ENCODE measurements at places on chromosomes 6 and 20. TPM values are rescaled to one million over a fixed set of nuclear protein-coding genes. Genes with fewer than 3 reads are reported as not detected.

GRCh38 chr20:60934724-60935123 lies 317.3 kb upstream of the CDH4 start:
- DNase-seq: no peak

DNA sequence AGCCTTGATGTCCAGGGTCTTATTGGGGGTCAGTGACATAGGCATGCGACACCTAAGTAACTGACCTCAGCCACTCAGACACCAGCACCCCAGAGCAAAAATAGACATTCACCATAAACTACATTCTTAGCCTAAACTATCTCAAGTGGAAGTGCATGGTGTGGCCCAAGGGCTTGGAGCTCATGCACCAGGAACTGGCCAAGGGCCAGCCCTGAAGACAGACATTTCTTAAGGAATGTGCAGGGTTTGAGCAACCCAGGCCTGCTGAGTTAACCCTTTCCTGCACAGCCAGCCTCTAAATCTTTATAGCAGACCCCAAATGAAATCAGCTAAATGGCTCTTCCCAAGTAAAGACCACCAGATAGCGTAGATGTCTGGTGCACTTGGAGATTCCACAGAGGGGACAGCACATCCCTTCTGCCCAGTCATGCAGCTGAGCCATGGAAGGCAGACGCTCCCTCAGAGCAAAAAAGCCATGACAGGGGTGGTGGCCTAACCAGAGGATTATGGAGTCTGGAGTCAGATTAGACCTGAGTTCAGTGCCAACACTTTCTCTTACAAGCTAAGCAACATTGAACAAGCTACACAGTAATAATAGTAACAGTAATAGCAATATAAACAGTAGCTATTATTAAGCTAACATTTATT lies 222.6 kb downstream of the ZMYND8 start:
- DNase-seq: no peak

Gene RFX6
- not detected for total RNA-seq

DNA sequence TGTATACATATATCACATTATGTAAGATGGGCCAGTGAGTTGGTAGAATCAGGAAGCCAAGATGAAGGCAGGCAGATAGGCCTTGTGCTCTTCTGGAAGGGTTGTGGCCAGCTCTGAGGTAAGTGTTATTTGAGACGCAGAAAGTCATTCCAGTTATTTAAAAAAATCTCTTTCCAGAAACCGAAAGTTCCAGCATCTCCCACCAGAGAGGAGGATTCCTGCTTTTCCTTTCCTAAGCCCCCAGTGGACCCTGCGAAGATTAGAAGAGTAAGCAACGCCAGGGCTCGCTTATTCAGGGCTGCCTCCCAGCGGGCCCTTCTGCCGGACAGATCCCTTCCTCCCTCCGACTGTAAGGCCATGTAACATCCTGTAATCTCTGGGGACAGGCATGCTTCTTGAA lies 20.4 kb downstream of the ARMC2 start:
- no peak for DNase-seq

DNA sequence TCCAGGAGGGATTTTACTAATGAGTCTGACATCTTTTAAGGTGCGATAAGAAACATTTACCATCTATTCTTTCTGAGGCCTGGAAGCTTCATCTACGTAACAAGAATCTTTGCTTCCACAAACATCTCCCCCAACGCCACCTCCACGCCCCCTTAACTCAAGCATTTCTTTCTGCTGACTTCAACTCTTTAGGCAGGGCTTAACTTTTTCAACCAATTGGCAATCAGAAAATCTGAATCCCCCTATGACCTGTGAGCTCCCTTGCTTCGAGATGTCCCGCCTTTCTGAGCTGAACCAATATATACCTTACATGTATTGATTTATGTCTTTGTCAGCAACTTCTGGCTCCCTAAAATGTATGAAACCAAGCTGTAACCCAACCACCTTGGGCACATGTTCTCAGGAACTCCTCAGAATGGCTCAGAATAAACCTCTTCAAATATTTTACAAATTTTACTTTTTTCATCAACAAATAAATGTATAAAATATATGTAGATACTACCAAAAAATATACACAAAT lies 11.5 kb downstream of the OR2H2 start:
- no peak for DNase-seq

DNA sequence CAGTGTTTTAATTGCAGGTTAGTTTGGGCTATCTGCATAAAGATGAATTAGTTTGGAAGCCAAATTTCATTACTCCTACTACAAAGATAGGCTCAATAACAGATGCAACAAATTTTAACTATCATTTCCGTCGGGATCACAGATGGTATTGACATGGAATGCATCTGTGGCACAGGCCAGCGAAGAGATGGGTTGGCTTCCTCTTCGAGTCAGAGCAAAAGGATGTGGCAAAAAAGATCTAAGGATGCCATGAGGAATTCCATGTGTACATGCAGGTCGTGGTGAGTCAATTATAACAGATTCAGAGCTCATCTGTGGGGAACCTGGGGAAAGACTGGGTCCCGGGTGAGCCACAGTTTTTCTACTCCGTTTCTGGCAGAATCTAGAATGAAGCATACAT lies 83.0 kb upstream of the CITED2 start:
- DNase-seq: no peak

Gene TRIM40
- not detected for total RNA-seq

Gene HLA-DMA
- total RNA-seq: 371 TPM

GRCh38 chr6:43924222-43924702 lies 154.3 kb downstream of the VEGFA start:
- DNase-seq: no peak

DNA sequence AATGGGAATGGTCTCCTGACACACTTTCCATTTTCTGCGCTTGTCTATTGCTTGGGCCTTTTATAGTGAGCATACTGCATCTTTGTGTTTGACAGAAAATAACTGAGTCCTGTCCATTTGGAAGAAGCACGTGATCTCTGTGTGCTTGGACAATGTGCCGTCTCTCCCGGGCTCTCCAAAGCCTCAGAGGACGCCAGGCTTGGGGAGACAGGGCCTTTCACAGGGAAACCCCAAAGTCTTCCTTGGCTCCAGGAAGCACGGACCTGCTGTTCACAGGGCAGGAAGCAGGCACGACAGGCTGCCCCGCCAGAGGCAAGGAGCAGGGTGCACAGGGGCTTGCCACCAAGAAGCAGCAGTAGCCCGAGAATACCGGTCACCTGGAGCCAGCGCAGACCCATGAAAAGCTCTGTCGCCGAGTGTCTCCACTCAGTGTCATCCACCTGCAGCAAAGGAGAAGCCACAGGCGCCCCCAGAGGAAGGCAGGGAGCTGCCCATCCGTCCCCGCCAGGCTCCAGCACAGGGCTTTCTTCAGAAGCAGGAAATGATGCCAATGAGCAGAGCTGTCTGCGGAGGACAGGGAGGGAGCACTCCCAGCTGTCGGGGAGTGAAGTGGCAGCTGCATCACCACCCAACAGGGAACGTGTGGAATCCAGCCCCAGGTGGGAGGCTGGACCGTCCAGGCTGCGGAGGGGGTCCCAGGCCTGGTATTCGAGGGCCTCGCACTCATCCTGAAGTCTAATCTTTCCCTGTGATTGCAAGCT lies 135.1 kb downstream of the AGPAT4 start:
- no peak for DNase-seq

DNA sequence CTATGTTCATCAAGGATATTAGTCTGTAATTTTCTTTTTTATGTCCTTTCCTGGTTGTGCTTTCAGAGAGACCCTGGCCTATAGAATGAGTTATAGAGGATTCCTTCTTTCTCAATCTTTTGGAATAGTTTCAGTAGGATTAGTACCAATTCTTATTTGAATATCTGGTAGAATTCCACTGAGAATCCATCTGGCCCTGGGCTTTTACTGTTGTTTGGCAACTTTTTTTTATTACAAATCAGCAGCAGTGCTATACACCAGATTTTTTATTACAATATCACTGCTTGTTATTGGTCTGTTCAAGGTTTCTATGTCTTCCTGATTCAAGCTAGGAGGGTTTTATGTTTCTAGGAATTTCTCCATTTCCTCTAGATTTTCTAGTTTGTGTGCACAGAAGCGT lies 50.0 kb upstream of the NRSN1 start:
- DNase-seq: no peak

DNA sequence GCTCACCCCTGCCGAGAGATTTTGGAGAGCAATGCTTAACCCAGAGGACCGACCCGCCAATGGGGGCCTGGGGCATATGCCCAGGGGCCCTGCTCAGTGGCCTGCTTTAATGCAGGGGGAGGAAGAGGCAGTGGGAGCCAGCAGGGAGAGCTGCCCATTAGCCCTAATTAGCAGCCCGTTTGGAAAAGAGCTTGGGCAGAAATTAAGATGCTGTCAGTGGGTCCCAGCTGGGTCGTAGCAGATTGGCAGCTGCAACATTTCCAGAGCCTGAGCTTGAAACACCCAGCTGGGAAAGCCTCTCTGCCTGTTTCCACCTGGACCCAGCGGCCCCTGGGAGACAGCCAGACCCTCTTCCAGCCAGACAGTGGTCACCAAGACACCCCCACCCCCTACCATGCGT lies 39.5 kb downstream of the CD40 start:
- DNase-seq: no peak

GRCh38 chr6:81727876-81728517 lies 24.5 kb downstream of the TENT5A start:
- no peak for DNase-seq

GRCh38 chr6:41442800-41443501 lies 103.2 kb upstream of the FOXP4 start:
- peak; percentile 22 for DNase-seq

GRCh38 chr6:88163616-88164015 lies 2.5 kb downstream of the CNR1 start:
- no peak for DNase-seq

- no peak for DNase-seq
These were observed 215.0 kb upstream of the PLCB4 start for GRCh38 chr20:8853805-8854338.

Gene FOXQ1
- not detected for total RNA-seq

- DNase-seq: no peak
These were observed 60.1 kb downstream of the MMS22L start for GRCh38 chr6:97222903-97223302.

Gene HNF4A
- not detected for total RNA-seq

- DNase-seq: no peak
These were observed 51.1 kb downstream of the BPIFB1 start for GRCh38 chr20:33334111-33334510.

- no peak for DNase-seq
These were observed 8.8 kb downstream of the SYNJ2 start for GRCh38 chr6:157990321-157991066.

- no peak for DNase-seq
These were observed 24.4 kb upstream of the C6orf62 start for GRCh38 chr6:24743265-24743943.

Gene RNF182
- 0.15 TPM for total RNA-seq

DNA sequence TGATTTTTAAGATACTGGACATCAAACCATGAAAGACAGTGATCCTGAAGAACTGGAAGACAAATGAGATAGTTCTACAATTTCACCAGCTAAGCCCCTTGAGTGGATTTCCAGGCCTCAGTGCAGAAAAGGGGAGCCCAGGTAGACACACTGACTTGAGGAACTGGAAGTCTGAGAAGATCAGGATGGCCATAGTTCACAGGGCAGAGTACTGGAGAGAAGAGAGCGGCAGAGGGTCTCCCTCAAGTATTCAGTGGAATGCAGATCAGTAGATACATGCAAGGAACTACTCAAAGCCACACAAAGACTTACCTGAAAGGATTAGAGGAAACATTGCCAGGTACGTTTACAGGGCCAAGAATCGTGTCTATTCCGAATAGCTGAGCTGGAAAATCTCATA lies 224.3 kb downstream of the LRFN2 start:
- no peak for DNase-seq

Gene HLA-DQB1
- total RNA-seq: 310 TPM

DNA sequence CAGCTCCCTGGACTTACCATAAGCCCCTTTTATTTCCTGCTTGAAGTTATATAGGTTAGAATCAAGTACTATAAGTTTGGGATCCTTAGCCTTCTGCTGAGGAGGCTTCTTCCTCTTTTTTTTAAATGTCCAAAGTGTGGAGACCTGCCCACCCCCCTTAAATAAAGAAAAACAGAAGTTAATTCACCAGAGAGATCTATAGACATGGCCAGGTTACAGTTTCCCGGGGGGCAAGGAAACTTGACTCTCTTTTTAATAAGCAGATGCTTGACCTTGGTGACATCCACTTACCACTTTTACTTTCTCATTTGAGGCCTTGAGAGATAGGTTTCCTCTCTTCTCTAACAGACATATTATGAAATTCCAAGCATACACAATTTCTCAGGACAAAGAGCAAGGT lies 88.3 kb downstream of the BMP2 start:
- no peak for DNase-seq

Gene POPDC3
- not detected for total RNA-seq

DNA sequence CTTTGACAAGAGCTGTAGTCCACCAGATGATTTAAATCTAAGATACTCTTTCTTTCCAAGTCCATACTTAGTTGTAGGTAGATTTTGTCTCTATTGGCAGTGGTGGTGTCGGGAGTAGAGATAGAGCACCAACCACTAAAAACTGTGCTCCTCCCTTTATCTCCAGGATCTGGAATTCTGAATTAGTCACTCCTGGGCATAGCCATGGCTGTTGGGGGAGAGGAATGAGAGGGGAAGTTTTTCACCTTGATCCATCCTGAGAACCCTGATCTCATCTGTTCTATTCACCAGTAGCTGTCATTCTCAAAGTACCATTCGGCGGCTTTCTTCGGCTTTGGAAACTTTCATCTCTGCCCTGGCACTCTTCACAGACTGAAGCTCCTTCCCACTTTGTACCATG lies 35.6 kb upstream of the NKX2-4 start:
- DNase-seq: no peak

- no peak for DNase-seq
These were observed 12.5 kb upstream of the FERMT1 start for GRCh38 chr20:6135347-6135746.

GRCh38 chr6:157054531-157054979 lies 268.8 kb downstream of the TMEM242 start:
- DNase-seq: no peak

Gene TINAG
- not detected for total RNA-seq

DNA sequence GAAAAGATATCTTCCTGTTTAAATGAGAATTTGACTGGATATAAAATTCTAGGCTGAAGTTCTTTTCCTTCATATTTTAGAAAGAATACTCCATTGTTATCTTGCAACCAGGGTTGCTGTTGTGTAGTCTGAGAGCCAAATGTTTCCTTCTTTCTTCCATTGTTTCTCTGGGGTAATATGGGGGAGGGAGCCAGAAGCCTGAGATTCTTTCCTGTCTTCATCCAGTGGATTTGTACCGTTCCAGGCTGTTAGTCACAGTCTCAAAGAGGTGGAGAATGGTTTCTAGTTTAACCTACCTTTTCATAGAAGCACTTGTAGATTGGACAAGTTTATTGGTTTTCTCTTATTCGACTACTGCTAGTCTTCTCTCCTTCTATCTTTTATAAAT lies 6.1 kb upstream of the ULBP3 start:
- DNase-seq: no peak

GRCh38 chr6:30686009-30686907 lies at the start of gene PPP1R18:
Gene PPP1R18 (minus strand): TSS chr6:30686645. CDS start chr6:30686018, 627 bp downstream.
- DNase-seq: peak; percentile 69

GRCh38 chr6:29750709-29751108 lies 27.5 kb downstream of the HLA-F start:
- DNase-seq: no peak

DNA sequence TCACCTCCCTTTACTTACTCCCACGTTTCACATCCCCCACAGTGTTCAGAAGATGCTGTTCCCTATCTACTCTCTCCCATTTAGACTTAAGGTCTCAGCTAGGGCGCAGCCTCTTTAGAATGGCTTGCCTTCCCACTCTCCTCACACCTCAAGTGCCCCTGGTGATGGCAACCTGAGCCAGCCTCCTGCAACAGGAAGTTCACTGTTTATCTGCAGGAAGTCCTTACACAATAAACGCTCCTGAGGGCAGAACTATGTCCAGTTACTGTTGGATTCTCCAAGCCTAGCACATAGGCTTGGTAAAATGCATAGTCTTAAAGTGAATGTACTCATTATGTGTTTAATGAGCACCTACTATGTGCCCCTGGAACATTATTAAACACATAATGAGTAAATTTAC lies 21.9 kb upstream of the RAB22A start:
- no peak for DNase-seq

Gene IRF4
- total RNA-seq: 417 TPM

All from activated B cell treated with CpG ODN at 0.5 μM for 24 hours (primary cell).